Activated CD4-positive, alpha-beta T cell treated with anti-CD3 and anti-CD28 coated beads, Interleukin-2, amount 50 U/mL, for 48 hours (primary cell): ENCODE measurements at places on chromosomes 1 and 21.

DNA sequence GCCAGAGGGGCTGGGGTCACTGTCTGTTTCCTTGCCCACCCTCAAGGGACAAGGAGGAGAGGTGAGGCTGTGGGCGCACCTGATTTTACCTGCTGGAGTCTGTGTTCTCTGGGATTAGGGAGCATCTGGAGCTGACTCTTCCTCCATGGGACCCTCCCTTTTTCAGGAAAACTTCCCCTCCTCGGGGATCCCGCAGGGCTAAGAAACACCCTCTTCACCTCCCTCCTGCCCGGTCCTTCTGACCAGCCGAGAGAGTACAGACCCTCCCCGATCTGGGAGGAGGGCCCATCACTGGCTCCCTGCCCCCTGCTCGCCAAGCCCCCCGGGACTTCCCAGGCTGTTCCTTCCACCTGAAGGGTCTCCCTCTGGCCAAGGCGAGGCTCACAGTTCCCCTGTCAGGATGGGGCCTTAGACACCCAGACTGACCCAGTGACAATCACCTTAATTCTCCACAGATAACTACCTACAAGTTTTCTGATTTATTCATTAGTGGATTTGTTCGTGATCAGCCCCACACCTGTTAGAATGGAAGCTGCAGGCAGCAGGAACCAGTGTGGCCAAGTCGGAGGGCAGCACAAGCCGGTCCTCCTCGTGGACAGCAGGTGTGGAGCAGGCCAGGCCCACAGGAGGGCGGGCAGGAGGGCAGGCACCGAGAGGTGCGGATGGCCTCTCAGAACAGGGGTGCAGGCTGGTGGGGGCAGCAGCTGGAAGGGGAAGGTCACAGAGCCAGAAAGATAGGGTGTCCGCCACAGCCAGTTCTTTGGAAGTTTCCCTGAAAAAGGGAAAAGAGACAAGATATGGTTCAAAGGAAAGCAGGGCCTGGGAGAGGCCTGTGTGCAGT is 15.9 kb upstream of the SAMD11 start:
- DNase-seq: peak; percentile 3

GRCh38 chr1:36157115-36157903 is 1.3 kb downstream of the MAP7D1 start:
- DNase-seq: peak; percentile 29

DNA sequence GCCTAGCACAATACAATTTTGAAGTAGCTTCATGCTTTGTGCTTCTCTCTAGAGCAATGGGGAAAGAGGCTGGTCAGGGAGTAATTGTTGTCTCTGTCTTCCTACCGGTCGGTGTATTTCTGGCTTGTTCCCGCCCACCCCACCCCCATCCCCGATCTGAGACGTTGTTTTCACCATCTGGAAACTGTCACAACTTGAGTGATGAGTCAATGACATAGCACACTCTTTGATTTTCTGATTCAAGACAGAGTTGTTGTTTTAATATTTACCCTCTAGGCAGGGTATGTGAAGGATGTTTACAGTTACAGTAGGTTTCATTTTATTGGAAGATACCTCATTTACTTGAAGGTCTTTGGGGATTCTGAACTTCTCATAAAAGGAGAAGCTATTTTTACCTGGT is 7.0 kb downstream of the IL12RB2 start:
- DNase-seq: no peak

DNA sequence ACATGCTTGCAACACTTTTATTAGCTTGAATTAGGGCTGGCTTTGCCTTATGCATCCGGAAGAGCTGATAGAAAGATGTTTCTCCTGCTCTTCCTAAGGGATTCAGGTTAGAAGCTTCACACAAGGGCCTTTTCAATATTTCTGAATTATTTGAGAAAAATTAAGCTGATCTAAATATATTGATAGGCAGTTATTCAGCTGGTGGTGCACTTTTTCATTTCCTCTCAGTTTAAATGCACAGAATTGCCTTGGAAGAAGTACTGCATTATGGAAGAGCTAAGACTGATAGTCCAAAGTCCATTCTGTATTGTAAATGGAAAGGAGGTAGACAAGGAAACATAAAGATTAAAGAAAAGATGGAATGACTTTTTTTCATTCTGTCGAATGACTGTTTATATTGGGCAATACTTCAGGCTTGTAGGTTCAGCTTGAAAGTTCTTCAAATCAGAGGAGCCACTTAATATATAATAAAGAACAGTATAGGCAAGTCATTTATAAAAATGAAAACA is 398.4 kb upstream of the B3GALT2 start:
- no peak for DNase-seq

DNA sequence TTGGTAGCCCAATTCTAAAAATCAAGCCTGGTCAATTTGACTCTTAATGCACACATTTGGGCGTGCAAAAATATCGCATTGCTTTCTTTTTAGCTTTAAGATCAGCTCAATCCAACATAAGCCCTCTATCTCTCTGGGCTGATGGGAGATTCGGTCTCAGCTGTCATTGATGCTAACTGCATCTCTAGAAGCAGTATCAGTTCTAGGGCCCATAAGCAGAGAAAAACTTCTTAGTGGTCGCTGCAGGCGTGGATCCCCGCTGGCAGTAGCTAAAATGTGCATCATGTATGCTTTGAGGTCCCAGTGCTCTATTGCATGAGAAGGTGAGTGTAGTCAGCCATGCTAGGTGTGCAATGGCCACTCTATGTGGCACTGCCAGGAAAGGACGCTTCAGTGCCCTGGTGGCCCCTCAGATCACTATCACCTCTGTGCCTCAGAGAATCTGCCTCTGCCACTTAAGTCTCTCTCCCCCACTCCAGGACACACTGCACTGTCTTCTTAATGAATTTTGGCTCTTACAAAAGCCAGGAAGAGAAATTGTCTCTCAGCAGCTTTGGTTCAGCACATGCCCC is 79.7 kb upstream of the GADD45A start:
- no peak for DNase-seq

- no peak for DNase-seq
These were observed 199.1 kb upstream of the TMPRSS15 start for GRCh38 chr21:18602711-18603110.

GRCh38 chr1:11559591-11559970 is 80.6 kb downstream of the DISP3 start:
- DNase-seq: no peak

DNA sequence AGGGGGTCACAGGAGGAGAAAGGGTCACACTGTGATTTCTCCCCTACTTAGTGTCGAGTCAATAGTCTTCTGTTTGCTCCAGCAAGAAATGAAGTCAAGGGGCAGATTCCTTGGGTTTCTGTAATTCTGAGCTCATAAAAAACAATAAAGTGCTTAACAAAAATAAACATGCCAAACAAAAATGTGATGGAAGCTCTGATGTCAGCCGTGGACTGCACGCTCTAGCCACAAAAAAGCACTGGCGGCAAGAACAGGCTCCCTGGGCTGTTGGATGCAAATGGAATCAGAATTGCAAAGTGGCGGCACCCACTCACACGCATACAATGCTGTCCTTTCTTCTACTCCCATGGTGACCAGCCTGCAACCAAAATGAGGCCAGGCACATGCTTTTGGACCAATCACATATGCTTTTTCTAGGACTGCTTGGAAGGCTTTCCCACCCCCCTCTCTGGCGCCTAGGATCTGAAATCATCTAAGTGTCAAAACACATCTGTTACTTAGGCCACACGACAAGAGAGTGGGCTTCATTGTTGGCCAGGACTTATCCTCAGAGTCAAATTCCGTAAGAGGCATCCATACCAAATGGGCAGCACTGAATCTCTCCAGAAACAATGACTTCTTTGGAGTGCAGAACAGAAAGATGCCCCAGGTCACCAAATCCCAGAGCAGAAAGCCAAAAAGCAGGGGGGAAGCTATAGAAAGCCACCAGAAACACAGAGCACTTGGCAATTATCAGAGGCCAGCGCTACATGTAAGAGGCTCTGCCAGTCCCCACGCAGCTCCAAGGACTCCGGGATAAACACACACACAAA is 9.2 kb downstream of the C1orf198 start:
- DNase-seq: no peak

- no peak for DNase-seq
These were observed 55.9 kb downstream of the CDC7 start for GRCh38 chr1:91556556-91556955.

DNA sequence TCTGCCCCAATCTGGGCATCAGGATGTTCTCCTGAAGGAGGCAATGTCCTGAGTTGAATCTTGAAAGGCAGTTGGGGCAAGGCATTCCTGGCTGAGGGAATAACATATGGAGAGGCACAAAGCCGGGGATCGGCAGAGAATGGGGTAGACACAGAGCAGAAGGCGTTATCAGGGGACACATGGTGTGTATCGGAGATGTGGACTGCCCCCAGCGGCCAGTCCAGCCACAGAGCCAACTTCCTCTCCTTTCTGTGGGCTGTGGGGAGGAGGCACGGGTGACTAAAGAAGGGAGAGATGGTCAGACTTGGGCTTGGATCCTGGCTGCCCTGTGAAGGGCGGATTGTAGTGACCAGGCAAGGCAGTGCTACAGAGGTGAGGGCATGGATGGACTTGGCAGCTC is 32.1 kb downstream of the FOXD2 start:
- no peak for DNase-seq

- no peak for DNase-seq
These were observed 27.6 kb upstream of the LAPTM5 start for GRCh38 chr1:30785181-30785580.

- no peak for DNase-seq
These were observed 20.4 kb upstream of the SRSF4 start for GRCh38 chr1:29202053-29202452.

DNA sequence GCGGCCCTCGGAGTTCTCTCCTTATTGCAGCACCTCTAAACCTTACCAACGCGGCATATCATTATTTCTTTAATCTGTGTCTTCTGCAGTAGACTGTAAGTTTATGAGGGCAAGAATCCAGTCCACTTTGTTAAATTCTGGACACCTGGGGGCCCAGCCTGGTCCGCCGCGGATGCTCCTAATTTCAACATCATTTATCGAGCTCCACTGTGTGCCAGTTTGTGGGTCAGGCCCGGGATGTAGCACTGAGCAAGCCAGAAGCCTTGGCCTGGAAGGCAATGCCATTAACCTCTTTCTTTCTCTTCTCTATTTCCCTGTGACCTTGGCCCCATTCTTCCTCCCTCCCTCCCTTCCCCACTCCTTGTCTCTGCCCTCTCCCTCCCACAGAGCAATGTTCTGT is 70.6 kb upstream of the CACNA1E start:
- no peak for DNase-seq

DNA sequence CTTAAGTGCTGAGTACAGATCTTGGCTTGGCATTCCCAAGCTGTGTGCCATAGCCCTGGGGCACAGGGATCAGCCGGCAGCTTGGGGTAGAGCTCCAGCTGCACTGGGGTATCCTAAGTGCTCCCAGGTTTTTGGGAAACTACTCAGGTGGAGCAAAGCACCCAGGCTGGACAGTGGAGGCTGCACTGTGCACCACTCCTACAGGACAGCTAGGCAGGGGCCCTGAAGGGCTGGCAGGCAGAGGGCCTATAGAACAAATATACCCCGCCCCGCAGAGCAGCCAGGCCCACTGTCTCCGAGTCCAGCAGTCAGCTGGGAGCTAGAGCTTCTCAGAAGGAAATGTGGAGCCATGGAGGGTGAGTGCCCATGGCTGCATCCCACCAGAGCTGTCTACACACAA is 691.7 kb upstream of the ADGRL2 start:
- no peak for DNase-seq

- peak; percentile 69 for DNase-seq
These were observed 32.0 kb downstream of the RSPH1 start for GRCh38 chr21:42463861-42464515.

DNA sequence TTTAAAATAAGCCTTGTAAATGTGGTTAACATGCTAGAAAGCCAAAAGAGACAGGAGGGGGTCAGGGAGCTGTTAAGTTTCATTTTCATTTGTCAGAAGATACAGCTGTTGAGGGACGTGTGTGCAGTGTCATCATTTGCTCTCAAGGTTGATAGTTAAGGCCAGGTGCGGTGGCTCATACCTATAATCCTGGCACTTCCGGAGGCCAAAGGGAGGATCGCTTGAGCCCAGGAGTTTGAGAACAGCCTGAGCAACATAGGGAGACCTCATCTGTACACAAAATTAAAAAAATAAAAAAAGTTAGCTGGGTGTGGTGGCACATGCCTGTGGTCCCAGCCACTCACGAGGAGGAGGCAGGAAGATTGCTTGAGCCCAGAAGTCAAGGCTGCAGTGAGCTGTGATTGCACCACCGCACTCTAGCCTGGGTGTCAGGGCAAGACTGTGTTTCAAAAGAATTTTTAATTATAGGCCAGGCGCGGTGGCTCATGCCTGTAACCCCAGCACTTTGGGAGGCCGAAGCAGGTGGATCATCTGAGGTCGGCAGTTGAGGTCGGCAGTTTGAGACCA is 22.7 kb downstream of the ZBTB8OS start:
- no peak for DNase-seq

DNA sequence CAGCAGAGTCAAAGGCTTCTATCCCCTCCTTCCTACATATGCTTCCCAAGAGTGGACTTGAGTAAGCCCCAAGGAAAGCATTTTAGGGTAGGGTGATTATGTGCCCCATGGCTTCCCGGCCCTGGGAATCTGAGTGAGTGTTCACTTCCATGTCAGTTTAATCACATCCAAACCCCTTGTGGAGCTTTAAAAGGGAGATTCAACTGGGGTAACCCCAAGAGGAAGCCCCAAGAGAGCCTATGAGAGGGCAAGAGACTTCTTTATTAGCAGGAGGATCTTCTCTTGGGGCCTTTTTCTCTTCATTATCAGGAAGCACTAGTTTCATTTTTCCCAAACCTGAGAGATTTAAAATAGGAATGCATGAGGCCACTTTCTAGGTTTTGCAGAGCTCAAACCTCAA is 97.0 kb upstream of the IRF2BP2 start:
- DNase-seq: no peak

GRCh38 chr1:234938135-234938534 is 190.5 kb downstream of the TOMM20 start:
- DNase-seq: no peak

- no peak for DNase-seq
These were observed 350.8 kb upstream of the CAMK1G start for GRCh38 chr1:209232759-209233158.

- no peak for DNase-seq
These were observed 339.5 kb downstream of the PLA2G4A start for GRCh38 chr1:187168297-187168696.

DNA sequence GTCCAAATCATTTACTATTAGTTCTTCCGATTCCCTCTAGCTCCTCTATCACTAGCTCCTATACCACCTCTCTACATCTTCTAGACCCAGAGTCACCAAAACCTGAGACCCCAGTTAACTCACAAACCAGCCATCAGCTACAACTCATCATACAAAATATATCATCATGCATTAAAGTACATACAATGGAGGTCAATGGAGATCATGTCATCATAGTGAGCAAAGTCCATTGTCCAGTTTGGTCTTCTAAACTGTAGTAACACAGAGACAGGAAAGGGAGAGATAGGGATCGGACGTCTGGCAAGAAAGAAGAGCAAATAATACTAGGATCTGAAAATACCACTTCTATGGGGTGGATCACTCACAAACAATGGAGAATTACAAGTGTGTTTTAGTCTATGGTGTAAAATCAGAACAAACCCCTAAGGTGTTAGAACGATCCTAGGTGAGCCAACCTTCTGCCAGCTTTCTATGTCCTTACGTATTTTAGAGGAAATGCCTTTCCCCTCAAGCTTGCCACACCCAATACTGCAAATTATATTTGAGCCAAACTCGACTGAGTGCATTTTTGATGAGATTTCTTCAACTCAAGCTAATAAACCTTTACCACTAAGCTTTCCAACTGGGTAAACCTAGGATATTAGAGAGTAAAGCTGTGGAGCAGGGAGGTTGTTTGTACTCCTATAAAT is 3.9 kb downstream of the ADIPOR1 start:
- DNase-seq: no peak

GRCh38 chr1:116172666-116173065 is 61.5 kb downstream of the MAB21L3 start:
- DNase-seq: no peak
